ENCODE measurements at places on chromosomes 2 and 18.

DNA sequence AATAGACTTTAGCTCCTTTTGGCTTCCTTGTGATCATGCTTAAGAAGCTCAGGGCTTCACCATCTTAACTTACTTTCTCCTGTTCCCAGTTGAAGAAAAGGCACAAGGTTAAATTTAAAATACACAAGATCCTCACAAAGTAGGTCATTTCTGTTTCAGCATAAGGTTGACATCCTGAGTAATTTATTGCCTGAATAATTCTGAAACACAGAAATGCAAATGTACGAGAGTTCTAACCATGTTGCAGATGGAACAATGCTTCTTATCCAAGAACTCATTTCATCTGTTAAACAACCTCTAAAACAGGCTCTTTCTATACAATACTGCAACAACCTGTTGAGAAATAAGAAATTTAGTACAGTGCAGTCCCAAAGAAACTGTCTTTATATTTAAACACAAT, 395.2 kb downstream of the BCL11A start:
- no peak for DNase-seq

GRCh38 chr2:179927041-179927440, 65.6 kb upstream of the ZNF385B start:
- no peak for DNase-seq

DNA sequence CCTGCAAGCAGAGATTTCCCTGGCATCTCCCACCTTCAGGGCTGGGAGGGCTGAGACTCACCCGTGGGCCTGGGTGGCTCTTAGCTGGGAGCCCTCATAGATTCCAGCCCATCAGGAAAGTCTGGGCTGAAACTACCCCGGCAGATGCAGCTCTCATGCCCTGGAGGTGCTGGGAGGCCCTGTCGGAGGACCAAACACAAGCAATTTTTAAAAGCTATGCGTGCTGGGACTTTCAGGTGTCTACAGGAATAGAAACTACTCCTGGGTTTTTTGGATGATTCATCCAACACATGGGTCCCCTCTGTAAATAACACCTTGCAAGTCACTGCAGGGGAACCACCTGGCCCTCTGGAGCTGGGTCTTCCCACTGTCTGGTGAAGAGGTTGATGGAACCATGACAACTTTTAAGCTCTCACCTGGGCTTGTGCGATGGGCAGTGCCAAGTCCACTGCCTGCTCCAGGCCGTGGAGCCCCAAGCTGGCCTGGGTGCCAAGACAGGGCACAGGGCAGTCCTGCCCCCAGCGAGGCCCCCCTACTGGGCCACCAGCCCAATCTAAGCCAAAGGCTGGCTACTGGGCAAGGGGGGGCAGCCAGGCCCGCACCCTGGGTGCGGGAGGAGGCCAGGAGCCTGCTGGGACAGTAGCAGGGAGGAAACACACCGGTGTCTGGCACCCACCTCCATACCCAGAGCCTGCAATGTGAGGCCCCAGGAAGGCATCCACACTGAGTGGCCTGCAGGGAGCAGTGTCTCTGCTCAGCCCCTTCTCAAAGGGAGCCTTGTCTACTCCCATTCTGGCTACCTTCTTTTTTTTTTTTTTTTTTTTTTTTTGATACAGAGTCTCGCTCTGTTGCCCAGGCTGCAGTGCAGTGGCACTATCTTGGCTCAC, 1.1 kb upstream of the GPR55 start:
- DNase-seq, result peak; percentile 69

DNA sequence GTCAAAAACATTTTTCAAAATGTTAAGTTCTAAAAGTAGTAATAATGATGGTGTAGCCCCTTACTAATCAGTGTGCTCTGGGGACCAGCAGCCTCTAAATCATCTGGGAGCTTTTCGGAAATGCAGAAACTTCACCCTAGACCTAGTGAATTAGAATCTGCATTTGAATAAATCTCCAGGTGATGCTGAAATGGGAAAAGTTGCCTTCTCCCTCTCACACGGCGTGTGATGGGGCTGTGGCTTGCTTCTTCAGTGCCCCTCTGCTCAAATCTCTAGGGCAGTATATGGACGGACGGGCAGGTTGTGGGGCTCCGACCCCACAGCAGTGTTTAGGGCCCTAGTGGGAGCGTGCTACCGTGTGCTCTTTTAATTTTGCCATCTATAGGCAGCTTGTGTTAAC, 368.6 kb downstream of the GALNT13 start:
- DNase-seq, result no peak

- peak; percentile 57 for DNase-seq
Measured at GRCh38 chr2:88159955-88160415, 10.2 kb upstream of the THNSL2 start.

DNA sequence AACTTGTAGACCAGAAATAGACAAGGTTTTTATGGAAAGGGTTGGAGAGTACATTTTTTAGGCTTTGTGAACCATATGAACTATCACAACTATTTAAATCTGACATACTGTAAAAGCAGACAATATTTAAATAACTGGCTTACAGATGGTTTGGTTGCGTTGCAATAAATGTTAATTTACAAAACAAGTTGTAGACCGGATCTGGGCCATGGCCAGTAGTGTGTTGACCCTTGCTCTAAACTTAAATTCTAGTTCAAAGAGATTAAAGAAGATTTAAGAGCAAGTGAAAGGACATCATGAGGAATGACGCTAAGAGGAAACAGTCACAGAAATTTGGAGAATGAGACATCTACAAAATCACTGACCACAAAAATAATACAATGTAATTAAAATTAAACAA, 652.7 kb downstream of the DCDC2C start:
- DNase-seq, result no peak

DNA sequence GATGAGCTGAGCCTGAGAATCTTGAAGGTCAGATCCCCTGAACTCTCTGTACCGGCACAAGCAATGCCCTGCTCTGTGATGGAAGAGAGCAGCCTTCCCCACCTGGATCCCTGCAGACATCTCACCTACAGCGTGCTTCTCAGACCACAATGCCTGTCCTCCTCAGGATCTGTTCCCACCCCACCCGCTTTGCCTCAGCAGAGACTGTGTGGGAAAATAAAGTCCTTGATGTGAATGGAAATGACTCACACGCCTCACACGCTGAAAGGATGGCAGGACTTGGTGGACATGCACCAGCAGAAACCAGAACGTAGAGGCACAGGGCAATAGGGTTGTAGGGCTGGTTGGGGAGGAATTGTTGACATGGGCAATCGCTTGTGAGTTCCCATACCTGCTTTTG, 117.9 kb upstream of the POU3F3 start:
- no peak for DNase-seq

DNA sequence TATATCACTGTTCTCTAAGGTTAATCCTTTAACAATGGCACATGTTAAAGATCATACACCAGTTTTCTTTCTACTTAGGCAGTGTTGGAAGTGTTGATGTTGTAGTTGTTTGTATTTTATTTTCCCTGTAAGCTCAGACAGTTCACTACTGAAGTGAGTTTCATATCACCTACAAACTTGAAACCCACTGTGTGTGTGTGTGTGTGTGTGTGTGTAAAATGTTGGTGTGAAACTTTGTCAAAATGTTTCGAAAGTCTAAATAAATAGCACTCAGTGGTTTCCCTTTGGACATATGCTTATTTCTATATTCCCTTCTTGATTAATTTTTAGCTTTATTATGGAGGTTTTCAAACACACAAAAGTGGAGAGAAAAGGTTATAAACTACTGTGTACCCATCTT, 79.8 kb upstream of the CAVIN2 start:
- DNase-seq, result no peak

- no peak for DNase-seq
Measured at GRCh38 chr2:164061129-164061746, 325.4 kb upstream of the FIGN start.
